Sigmoid colon (tissue), 7 donors: ENCODE measurements at places on chromosomes 16 and 17. TPM values are rescaled to one million over a fixed set of nuclear protein-coding genes. Genes with fewer than 3 reads are reported as not detected.
A peak's percentile ranks its signal among the peaks of the same experiment; 100 is the strongest.

- H3K27me3 ChIP-seq = no peaks in the 10 kb centered on the region
- H3K4me3 ChIP-seq = no peak overlapping the region
- H3K4me1 ChIP-seq = no peaks in the 10 kb centered on the region
Measured at GRCh38 chr16:78727536-78727935, 628.1 kb downstream of the WWOX start.

DNA sequence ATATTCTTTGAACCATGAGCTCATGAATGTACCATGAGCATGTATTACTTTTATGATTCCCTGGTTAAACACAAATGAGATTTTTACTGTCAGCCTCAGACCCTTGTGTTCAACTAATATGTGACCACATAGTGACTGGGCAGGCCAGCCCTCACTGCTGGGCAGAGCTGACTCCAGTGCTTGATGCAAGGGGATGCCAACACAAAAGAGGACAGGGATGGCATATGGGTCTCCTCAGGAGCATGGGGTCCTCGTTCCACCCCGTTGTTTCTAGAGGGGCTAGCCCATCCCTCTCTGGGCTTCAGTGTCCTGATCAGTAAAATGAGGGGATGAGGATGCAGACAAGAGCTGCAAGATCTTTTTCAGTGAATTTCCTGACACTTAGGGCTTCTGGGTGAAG lies 19.3 kb downstream of the CFAP20 start:
- H3K4me1 ChIP-seq = no peaks in the 10 kb centered on the region
- H3K27ac ChIP-seq = no peak overlapping the region
- no peaks in the 10 kb centered on the region for H3K27me3 ChIP-seq
- DNase-seq = no peak

GRCh38 chr17:48757524-48757961 lies 29.0 kb upstream of the HOXB13 start:
- peaks cover 23% of the 10 kb centered on the region for H3K4me1 ChIP-seq
- no peaks in the 10 kb centered on the region for H3K36me3 ChIP-seq
- H3K27ac ChIP-seq = no peak overlapping the region
- peak; percentile 19 for DNase-seq
- peaks cover 55% of the 10 kb centered on the region for H3K27me3 ChIP-seq

- peak overlapping the region; percentile 92 for H3K27ac ChIP-seq
- H3K36me3 ChIP-seq = no peaks in the 10 kb centered on the region
- no peaks in the 10 kb centered on the region for H3K27me3 ChIP-seq
Measured at GRCh38 chr17:2067048-2067561, 12.2 kb downstream of the HIC1 start.

DNA sequence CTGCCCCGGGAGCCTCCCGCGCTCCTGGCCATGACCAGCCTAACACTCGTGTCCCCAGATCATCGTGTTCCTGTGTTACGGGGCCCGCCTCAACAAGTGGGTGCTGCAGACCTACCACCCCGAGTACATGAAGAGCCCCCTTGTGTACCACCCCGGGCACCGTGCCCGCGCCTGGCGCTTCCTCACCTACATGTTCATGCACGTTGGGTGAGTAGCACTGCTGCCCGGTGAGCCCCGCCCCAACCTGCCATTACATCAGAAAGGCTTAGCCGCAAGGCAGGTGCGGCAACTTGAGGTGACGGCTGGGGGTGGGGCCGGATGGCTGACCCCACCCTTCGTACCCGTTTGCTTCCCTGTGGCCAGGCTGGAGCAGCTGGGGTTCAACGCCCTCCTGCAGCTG lies 1.4 kb downstream of the RHBDL1 start:
- peaks cover 44% of the 10 kb centered on the region for H3K4me1 ChIP-seq
- no peak overlapping the region for H3K4me3 ChIP-seq
- H3K27ac ChIP-seq = no peak overlapping the region
- H3K27me3 ChIP-seq = no peaks in the 10 kb centered on the region
- no peak for DNase-seq

GRCh38 chr17:27572665-27573064 lies 58.3 kb upstream of the LGALS9 start:
- H3K4me3 ChIP-seq = no peak overlapping the region
- no peaks in the 10 kb centered on the region for H3K4me1 ChIP-seq
- H3K27ac ChIP-seq = no peak overlapping the region

DNA sequence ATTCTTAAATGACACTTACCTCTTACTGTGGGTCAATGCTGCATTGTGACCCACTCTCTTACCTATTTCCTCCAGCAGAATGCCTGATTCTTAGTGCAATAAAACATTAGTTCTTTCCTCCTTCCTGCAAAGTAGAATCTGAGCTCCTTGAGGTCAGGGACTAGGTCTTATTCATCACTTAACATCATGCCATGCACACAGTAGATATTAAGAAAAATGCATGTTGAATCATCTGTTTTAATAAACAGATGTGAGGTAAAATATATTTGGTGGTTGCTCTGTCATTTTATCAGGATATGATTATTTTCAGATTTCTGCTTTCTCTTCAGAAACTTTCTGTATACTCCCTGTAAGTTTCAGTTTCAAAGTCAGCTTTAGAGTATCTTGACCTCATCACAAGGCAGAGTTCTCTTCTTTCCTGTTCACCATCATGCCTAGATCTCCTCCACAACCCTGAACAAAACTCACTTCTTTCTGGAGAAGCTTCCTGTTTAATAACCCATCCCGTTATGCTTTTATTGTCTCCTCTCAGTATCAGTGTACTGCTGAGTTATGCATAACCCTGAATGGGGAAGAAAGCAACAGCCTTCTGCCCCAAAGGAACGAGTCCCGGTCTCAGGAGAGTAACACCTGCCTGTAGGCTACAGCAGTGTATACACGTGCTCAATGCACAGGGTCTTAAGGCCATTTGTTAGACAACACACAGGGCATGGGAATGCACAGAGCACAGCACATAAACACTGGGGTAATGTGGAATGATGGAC lies 30.3 kb upstream of the SUPT4H1 start:
- H3K36me3 ChIP-seq = no peaks in the 10 kb centered on the region
- DNase-seq = no peak
- no peaks in the 10 kb centered on the region for H3K27me3 ChIP-seq
- no peaks in the 10 kb centered on the region for H3K4me1 ChIP-seq
- H3K27ac ChIP-seq = no peak overlapping the region

DNA sequence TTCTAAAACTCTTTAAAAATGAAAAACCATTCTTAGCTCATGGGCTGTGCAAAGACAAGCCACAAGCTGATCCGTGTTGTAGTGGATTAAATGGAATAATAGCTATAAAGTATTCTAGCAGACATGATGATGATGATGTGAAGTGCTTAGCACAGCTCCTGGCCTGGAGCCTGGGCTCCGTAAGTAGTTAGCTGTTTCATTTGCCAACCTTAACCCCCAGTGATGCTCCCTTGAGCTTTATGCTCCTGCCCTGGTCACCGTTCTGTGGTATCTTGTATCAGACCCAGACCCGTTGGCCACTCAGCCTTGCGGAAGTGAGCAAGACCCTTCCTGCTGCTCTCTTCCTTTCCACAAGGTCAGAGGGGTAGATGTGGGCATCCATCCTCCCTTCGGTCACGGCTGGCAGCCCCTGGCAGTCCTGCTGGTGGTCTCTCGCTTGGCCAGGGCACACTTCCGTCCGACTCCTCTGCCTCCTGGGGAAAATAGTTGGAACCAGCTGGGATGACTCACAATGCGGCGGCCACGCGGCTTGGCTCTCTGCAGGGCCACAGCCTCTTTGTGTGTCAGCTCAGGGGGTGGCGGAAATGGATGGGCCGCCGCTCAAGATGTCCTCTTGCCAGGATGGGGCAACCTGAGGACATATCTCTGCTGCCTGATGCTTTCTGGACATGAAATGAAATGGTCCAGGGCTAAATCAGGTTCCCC lies 79.1 kb downstream of the GPR139 start:
- no peaks in the 10 kb centered on the region for H3K4me1 ChIP-seq
- no peak overlapping the region for H3K4me3 ChIP-seq
- H3K36me3 ChIP-seq = no peaks in the 10 kb centered on the region
- no peak overlapping the region for H3K27ac ChIP-seq
- DNase-seq = no peak

DNA sequence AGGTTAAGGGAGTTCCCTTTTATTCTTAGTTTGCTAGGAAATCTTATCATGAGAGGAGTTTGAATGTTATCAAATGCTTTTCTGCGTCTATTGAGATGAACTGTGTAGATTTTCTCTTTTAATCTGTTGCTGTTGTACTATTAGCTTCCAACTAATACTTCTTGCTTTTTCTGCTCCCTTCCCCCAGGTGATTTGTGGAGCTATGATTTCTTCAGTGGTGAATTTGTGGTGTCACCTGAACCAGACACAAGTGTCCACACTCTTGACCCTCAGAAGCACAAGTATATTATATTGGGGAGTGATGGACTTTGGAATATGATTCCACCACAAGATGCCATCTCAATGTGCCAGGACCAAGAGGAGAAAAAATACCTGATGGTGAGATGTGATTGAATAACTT lies 29.9 kb upstream of the BCAS3 start:
- H3K4me1 ChIP-seq = peaks cover 10% of the 10 kb centered on the region
- H3K27me3 ChIP-seq = no peaks in the 10 kb centered on the region
- H3K4me3 ChIP-seq = no peak overlapping the region
- H3K36me3 ChIP-seq = peaks cover 23% of the 10 kb centered on the region
- H3K27ac ChIP-seq = no peak overlapping the region

GRCh38 chr16:51404386-51404785 lies 253.3 kb upstream of the SALL1 start:
- H3K27me3 ChIP-seq = no peaks in the 10 kb centered on the region
- no peak overlapping the region for H3K4me3 ChIP-seq
- DNase-seq = no peak
- H3K27ac ChIP-seq = no peak overlapping the region

GRCh38 chr17:30848021-30848420 lies 16.3 kb downstream of the ATAD5 start:
- no peak for DNase-seq
- no peaks in the 10 kb centered on the region for H3K36me3 ChIP-seq
- no peak overlapping the region for H3K27ac ChIP-seq

DNA sequence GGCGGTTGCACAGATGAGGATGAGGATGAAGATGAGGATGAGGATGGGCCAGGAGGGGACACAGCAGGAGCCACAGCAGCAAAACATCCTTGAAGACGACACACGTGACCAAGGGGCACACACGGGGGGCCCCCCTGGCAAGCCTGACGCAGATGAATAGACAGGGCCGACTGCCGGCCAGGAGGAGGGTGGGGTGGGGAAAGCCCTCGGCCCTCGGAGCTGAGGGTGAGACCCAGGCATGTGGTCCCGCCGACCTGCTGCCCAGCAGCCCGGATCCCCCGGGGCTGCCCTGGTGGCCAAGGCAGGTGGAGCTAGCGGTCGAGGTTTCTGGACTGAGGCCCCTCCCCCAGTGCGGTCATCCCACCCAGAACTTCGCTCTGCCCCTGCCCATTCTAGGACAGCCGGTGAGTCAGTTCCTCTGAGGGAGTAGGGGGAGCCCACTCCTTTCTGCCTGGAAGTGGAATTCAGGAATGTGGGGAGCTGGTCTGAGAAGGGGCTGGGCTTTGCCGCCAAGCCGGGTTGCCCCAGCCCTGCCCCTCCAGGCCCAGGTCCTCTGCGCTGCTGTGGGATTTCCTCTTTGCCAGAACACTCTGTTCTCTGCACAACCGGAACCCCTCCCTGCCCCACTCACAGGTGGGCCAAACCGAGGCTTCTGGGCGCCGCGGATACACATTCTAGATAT lies 9.9 kb downstream of the CYGB start:
- peaks cover 48% of the 10 kb centered on the region for H3K4me1 ChIP-seq
- peak; percentile 91 for DNase-seq
- no peaks in the 10 kb centered on the region for H3K36me3 ChIP-seq
- H3K27me3 ChIP-seq = no peaks in the 10 kb centered on the region

DNA sequence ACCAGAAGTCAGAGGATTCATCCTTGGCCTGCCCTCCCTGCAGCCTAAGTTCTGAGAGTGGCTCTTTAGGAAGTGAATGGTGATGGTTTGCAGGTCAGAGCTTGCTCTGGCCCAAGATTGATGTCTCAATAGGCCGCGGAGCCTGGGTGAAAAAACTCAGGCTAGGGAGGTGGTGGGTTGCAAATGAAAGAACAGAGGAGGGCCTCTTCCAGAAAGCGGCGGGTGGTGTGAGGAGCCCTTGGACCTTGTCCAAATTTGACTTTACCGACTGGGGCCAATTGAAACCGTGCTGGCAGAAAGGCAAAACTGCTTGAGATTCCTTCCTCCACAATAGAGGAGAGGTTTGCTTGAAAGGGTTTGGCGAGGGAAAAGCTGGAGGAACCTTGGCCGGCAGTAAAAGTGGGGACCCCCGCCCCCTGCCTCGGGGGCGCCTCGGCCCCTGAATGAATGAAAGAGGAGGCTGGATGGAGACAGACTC lies 331.3 kb downstream of the SEC14L1 start:
- peak; percentile 87 for DNase-seq
- H3K4me3 ChIP-seq = no peak overlapping the region

DNA sequence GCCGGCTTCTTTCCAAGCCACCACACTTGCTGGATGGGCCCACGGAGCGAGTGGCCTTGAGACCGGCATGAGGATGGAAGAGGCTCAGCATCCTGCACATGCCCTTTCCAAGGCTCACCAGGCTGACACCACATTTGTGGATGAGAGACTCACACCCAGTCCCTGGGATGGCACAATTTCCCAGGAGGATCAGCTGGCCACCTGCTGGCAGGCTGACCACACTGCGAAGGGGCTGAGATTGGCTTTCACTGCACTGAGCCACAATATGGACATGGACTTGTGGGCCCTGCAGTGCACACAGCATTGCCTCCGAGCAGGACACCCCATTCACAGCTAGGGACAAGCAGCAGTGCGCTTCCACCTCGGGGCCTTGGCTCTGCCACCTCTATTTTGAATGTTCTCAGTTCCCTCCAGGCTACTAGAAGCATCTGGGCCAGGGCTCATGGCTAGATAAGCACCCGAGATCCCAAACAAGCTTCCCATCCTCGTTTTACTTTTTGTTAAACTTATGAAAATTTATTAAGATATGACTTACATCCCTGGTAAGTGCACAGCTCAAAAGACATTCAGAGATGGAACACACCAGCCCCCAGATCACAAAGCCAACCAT lies 25.3 kb upstream of the KSR1 start:
- no peak overlapping the region for H3K27ac ChIP-seq
- peak; percentile 74 for DNase-seq
- no peaks in the 10 kb centered on the region for H3K4me1 ChIP-seq
- no peaks in the 10 kb centered on the region for H3K36me3 ChIP-seq
- no peak overlapping the region for H3K4me3 ChIP-seq
- H3K27me3 ChIP-seq = no peaks in the 10 kb centered on the region

GRCh38 chr17:48056879-48057278 lies 8.7 kb downstream of the NFE2L1 start:
- H3K4me1 ChIP-seq = peaks cover 44% of the 10 kb centered on the region
- peaks cover 60% of the 10 kb centered on the region for H3K36me3 ChIP-seq
- H3K27ac ChIP-seq = no peak overlapping the region

RPGRIP1L gene
- 3.6 TPM for total RNA-seq

CCDC200 gene
- total RNA-seq = not detected

ACE gene
- 3.8 TPM for total RNA-seq
